ENCODE measurements at places on chromosomes 1 and 21. TPM values are rescaled to one million over a fixed set of nuclear protein-coding genes. Genes with fewer than 3 reads are reported as not detected.

Gene TNFRSF8
- total RNA-seq: not detected

Gene SH2D1B
- total RNA-seq: not detected

Gene PALMD
- total RNA-seq: 0.40 TPM

Gene CDK18
- total RNA-seq: 2.7 TPM

Gene FCMR
- 1.7 TPM for total RNA-seq

Gene KLHDC9
- total RNA-seq: not detected

Gene SCAMP3
- 344 TPM for total RNA-seq

Gene SELE
- total RNA-seq: not detected

Gene CFHR2
- not detected for total RNA-seq

Gene SYDE2
- 2.0 TPM for total RNA-seq

Gene KRTAP12-2
- total RNA-seq: not detected

Gene FMO4
- 5.9 TPM for total RNA-seq

Gene TPTE
- total RNA-seq: 0.26 TPM
